ENCODE measurements at places on chromosomes 2 and 18.

DNA sequence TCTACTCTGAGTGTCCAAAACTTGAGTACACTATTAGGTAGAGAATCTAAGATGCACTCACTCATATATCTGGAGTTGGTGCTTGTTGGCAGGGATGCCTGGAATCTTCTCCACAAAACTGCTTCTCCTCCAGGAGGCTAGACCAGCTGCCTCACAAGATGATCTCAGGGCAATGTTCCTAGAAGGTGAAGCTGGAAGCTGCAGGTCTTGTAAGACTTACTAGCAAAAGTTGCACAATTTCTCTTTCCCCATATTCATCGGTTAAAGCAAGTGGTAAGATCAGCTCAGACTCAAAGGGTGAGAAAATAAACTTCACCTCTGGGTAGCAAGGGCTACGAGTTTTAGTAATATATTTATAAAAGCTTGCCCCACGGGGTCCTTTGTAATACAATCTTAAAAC lies 454.4 kb upstream of the ACVR2A start:
- no peak for DNase-seq

- no peak for DNase-seq
These were observed 9.1 kb upstream of the GPD2 start for GRCh38 chr2:156427074-156427473.

GRCh38 chr2:159797543-159798375 lies at the start of gene CD302:
Gene CD302, minus strand, starts transcription at chr2:159798208. Its CDS starts 10 bp downstream, at chr2:159798198.
- peak; percentile 40 for DNase-seq

DNA sequence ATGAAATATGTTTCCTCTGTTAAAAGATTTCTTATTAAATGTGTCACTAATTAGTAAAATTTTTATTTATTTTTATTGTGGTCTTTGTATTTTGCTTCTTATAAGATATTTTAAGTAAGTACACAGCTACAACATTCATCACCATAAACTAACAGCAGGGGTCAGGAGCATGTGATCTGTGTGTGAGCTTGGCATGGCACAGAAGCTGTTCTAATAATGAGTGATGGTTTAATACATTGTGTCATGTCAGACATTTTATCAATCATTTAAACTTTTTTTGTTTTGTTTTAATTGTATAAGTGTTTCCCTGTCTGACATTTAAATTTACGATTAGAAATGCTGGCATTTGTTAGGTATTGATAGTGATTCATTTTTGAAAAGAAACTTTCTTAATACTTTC lies 585.4 kb downstream of the DSC3 start:
- no peak for DNase-seq

GRCh38 chr2:192957425-192957824 lies 762.7 kb upstream of the TMEFF2 start:
- DNase-seq, result no peak

DNA sequence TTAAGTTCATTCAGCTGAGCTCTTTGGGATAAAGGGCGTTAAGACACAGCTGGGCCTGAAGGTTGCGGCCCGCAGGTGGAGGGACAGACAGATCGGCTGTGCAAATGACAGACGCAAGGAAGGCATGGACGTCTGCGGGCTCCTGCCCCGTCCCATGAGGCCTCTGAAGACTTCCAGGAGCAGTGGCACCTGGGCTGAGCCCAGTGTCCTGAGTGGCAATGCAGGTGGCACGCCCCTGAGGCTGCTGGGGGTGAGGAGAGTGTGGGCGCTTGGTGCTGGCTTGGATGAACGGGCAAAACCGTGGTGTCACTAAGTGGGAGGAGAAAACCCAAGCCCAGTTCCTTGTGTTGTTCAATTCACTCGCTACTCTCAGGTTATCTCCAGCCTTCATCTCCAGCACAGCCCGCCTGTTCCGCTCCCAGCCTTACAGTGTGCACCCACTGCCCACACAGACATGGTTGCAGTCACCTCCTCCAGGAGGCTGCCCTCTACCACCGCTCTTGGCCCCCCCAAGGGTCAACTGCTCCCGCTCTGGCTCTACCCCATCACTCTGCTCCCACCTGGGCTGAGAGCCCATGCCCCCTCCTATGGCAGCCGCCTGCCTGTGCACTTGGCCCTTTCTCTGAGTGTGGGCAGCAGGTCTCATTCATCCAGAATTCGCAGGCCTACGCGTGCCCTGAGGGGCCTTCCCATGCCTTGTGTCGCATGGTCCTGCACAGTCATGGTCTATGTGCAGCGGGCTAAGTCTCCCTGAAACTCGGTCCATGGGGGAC lies 50.3 kb downstream of the PTGR3 start:
- DNase-seq, result no peak

GRCh38 chr18:78957140-78957539 lies 22.5 kb upstream of the SALL3 start:
- no peak for DNase-seq

- DNase-seq, result no peak
These were observed 76.9 kb downstream of the MRO start for GRCh38 chr18:50742952-50743351.

GRCh38 chr2:143205106-143205764 lies 76.0 kb downstream of the ARHGAP15 start:
- no peak for DNase-seq

- DNase-seq, result no peak
These were observed 149.0 kb downstream of the MEIS1 start for GRCh38 chr2:66583881-66584280.

DNA sequence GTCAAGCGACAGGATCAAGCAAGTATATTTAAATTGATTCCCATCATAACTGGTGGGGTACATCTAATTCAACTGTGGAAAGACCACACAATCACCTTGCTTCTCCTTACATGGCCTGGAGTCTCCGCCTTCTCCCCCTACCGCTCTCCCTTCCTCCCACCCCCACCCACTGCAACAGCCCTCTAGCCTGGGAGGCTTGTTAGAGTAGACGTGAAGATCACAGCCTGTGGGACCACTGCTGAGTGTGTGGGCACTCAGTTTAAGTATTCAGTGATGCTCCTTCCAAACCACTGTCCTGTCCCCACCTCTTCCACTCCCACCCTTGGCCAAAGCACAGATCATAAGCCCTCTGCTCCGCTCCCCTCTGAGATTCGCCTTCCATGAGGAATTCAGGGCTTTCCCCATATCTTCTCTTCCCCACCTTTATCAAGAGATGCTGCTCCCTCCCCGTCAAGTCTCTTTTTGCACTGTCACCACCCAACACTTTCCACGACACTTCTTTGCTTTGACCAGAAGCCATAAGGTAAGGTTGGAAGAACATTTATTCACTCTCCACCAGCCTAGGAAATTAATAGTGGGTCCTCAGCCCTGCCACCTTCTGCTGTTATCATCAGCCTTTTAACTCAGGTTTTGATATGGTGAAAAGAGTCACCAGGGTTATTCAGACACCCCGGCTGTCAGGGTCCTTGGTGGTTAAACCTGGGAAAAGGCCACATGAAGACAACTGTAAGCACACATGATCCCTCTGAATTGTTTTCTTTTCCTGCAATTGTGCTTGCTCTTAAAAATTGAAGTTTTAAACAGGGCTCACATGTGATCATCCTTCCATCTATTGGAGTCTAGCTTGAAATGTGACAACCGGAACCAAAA lies 1.7 kb downstream of the METTL4 start:
- no peak for DNase-seq

DNA sequence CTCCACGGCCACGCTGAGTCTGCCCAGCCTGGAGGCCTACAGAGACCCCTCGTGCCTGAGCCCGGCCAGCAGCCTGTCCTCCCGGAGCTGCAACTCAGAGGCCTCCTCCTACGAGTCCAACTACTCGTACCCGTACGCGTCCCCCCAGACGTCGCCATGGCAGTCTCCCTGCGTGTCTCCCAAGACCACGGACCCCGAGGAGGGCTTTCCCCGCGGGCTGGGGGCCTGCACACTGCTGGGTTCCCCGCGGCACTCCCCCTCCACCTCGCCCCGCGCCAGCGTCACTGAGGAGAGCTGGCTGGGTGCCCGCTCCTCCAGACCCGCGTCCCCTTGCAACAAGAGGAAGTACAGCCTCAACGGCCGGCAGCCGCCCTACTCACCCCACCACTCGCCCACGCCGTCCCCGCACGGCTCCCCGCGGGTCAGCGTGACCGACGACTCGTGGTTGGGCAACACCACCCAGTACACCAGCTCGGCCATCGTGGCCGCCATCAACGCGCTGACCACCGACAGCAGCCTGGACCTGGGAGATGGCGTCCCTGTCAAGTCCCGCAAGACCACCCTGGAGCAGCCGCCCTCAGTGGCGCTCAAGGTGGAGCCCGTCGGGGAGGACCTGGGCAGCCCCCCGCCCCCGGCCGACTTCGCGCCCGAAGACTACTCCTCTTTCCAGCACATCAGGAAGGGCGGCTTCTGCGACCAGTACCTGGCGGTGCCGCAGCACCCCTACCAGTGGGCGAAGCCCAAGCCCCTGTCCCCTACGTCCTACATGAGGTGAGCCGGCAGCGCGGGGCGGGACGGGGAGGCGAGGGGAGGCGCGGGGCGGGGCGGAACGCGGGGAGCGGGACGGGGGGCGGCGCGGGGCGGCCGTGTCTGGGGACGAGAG lies 15.2 kb downstream of the NFATC1 start:
- peak; percentile 85 for DNase-seq

DNA sequence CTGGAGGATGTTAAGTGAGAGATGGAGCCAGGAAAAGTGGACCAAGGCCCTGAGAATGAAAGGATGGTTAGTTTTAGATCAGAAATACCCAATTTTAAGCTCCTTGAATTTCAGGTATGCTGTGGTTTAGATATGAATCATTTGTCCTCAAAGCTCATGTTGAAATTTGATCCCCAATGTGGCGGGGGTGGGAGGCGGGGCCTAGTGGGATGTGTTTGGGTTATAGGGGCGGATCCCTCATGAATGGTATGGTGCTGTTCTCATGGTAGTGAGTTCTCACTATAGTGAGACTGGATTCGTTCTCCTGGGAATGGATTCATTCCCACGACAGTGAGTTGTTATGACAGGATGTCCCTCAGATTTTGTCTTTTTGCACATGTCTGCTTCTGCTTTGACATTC lies 11.4 kb downstream of the MYO5B start:
- DNase-seq, result no peak

GRCh38 chr2:242085941-242086621 lies 216.6 kb downstream of the RTP5 start:
- DNase-seq, result no peak

All from posterior cingulate gyrus (tissue), 11 donors.